ENCODE measurements at places on chromosomes 11 and 22. TPM values are rescaled to one million over a fixed set of nuclear protein-coding genes. Genes with fewer than 3 reads are reported as not detected.

Gene CRYBB3
- total RNA-seq = 0.09 TPM

Gene SULT4A1
- not detected for total RNA-seq

Gene APOA5
- not detected for total RNA-seq

Gene PTPN5
- total RNA-seq = 0.06 TPM

Gene RIMBP3C
- total RNA-seq = not detected

Gene GVQW3
- 0.62 TPM for total RNA-seq

Gene FGF19
- 0.12 TPM for total RNA-seq

Gene OR51B5
- total RNA-seq = not detected
